ENCODE measurements at places on chromosomes 1 and 21. TPM values are rescaled to one million over a fixed set of nuclear protein-coding genes. Genes with fewer than 3 reads are reported as not detected.

- peaks cover 45% of the 10 kb centered on the region for H3K4me1 ChIP-seq
- H3K27me3 ChIP-seq = no peaks in the 10 kb centered on the region
- DNase-seq = peak; percentile 10
- H3K36me3 ChIP-seq = no peaks in the 10 kb centered on the region
- H3K4me3 ChIP-seq = no peak overlapping the region
These were observed 4.9 kb downstream of the MOB3C start for GRCh38 chr1:46611691-46612221.

Gene ANKRD35
- total RNA-seq = 3.8 TPM

- DNase-seq = no peak
- no peak overlapping the region for H3K27ac ChIP-seq
- H3K4me3 ChIP-seq = no peak overlapping the region
- peaks cover 21% of the 10 kb centered on the region for H3K4me1 ChIP-seq
- H3K27me3 ChIP-seq = no peaks in the 10 kb centered on the region
These were observed 147.1 kb downstream of the NOS1AP start for GRCh38 chr1:162216604-162217003.

DNA sequence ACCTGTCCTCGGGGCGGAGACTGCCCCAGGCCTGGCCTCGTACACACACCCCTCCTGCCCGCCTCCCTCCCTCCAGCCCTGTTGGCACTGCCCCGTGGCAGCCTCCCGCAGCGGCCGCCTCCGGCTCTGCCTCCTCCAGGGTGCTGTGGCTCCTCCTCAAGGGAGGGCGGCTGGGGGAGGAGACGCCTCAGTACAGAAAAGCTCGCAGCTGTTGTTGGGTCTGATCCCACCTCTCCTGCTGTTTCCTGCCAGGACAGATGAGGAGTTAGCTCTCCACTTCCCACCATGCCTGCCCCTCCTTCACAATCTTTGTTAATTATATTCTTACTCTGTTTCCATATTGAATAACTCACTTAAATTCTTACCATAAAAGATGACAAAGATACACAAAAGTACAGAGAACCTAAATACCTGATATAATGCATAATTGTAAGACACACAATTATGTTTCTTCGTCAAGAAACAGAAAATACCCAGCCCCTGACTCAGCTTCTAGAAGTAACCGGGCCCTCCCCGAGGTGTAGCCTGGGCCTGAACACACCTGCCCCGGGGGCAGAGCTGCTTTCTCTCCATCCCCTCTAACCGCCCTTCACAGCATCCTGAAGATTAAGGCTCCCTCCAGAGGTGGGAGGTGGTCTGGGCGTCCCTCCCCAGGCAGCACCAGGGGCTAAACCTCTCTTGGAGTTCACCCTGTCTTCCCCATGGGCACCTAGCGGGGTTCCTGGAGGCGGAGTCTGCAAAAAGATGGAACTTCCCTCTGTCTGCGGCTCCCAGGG lies 30.6 kb upstream of the COL6A1 start:
- H3K4me1 ChIP-seq = peaks cover 24% of the 10 kb centered on the region
- H3K36me3 ChIP-seq = no peaks in the 10 kb centered on the region
- no peaks in the 10 kb centered on the region for H3K27me3 ChIP-seq
- H3K27ac ChIP-seq = no peak overlapping the region

Gene OR6K3
- not detected for total RNA-seq

DNA sequence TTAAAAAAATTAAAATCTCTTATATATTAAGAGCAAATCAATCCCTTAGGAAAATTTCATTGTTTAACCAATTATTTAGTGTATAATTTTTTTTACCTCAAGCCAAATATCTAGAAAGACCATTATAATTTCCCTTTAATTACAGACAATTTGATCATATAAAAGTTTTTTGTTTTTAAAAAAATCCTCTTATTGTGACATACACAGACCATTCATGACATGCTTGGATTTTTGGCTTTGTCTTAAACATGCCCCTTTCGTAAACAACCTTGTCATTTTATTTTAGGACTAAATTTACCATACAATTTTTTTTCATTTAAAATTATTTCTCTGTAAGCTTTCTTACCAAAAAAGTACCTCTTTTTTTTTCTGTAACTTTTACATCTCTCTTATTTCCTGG lies 14.2 kb upstream of the CYP4B1 start:
- no peak for DNase-seq
- H3K27me3 ChIP-seq = no peaks in the 10 kb centered on the region
- no peak overlapping the region for H3K27ac ChIP-seq
- no peaks in the 10 kb centered on the region for H3K36me3 ChIP-seq
- no peak overlapping the region for H3K4me3 ChIP-seq
- no peaks in the 10 kb centered on the region for H3K4me1 ChIP-seq

Measured in thyroid gland (tissue), 4 donors.